ENCODE measurements at places on chromosomes 13 and 19.
A peak's percentile ranks its signal among the peaks of the same experiment; 100 is the strongest.

DNA sequence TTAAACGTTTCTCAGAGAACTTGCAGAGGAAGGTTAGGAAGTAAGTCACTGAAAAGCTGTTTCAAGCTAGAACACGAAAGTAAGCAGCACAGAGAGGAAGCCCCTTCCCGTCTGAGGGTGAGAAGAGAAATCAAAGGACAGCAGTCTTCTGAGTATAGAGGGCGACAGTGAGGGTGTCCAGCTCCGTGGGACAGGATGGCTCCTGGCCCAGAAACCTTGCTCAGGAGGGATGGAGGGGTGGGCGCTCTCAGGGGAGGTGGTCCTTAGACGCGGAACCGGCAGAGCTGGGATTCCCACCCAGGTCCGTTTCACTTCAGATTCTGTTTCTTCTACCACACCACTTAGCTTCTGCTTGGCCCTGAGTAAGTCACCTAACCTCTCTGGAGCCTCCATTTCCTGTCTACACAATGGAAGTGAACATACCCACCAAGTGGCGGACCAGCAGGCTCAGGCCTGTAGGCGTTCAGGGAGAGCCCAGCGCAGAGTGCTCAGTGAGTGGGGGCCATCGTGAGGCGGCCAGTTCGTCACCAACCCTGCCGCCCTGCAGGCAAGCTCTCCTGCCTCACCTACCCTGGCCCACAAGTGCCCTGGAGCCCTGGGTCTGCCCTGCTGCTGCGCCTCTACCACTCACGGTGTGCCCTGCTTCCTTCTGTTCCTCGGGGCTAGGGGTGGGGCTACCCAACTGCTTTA, 5.5 kb upstream of the RSPH6A start:
- no peak for DNase-seq

- peak; percentile 34 for DNase-seq
These were observed 107.4 kb downstream of the LRCH1 start for GRCh38 chr13:46660416-46660815.

GRCh38 chr13:77036279-77036678, 9.3 kb upstream of the FBXL3 start:
- no peak for DNase-seq

GRCh38 chr13:60111691-60112090, 52.0 kb downstream of the DIAPH3 start:
- no peak for DNase-seq

- DNase-seq: peak; percentile 70
These were observed 128.7 kb downstream of the UGGT2 start for GRCh38 chr13:95924389-95924994.

GRCh38 chr19:5824751-5825150, 14.8 kb downstream of the FUT6 start:
- DNase-seq: no peak

DNA sequence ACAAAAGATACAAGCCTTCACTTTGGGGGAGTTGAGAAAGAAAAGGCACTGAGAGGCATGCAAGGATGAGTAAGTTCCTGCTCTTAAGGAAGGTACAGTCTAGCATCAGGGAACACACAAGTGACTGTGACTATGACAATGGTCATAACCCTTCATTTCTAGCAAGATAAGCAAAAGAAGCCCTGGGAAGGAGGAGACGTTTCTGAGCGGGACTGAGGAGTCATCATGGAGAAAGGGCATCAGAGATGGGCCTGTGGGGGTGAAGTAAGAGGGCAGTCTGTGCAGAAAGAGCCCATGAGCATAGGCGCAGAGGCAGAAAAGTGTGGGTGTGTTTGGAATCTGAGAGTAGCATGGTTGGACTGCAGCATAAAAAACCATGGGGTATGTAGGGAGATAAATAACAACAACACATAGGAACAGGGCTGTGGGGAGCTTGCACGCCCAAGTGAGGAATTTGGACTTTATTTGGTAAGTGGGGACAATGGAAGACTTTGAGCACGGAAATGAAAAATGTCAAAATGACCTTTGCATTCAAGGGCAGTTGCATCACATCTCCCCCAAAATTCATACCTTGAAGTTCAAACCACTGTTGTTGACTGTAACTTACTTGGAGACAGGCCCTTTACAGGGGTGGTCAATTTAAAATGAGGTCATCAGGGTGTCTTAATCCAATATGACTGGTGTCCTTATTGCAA, 86.7 kb downstream of the MBNL2 start:
- no peak for DNase-seq

GRCh38 chr19:5967994-5968430, 9.9 kb downstream of the RANBP3 start:
- DNase-seq: peak; percentile 83

DNA sequence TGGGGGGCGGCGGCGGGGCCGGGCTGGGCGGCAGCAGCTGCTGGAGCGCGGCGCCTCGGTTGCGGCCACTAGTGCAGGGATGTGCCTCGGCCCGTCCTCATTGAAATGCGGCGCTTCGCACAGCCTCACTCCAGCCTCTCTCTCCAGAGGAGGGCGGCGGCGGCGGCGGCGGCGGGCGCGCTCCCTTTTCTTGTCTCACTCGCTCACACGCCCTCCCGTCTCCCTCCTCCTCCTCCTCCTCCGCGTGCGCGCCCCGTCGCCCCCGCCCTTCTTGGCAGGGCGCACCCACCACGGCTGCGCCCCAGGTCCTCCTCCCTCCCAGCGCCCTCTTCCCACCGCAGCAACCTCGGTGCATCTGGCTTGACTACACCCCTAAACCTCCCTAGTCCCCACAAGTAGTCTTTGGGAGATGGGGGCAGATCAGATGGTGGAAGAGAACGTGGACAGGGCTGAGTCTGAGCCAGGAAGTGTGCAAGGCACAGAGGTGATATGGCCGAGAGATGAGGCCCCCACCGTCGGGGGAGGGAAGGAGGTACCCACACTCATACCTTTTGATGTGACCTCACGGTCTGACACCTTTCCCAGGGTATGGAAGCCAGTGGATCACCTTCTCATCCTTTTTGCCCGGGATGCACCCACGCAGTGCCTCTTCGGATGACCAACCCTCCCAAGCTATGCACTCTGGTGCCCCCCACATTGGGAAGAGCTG, at the start of gene DCLK1:
DCLK1 (minus strand) TSS at position 161 of the 709 bp plus-strand sequence.
- DNase-seq: peak; percentile 56

DNA sequence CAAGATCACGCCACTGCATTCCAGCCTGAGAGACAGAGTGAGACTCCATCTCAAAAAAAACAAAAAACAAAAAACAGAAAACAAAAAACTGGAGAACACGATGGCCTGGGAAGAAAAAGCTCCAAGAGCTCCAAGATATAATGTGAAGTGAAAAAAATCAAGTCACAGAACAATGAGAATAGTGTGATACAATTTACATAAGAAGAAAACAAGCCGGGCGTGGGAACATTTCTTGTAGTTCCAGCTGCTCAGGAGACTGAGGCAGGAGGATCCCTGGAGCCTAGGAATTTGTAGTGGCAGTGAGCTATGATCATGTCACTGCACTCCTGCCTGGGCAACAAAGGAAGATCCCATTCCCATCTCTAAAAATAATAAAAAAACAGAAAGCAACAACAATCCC, 8.5 kb upstream of the LMTK3 start:
- DNase-seq: no peak

GRCh38 chr13:75479102-75479740, 2.7 kb downstream of the TBC1D4 start:
- DNase-seq: peak; percentile 43

- DNase-seq: no peak
These were observed 17.5 kb downstream of the TMEM255B start for GRCh38 chr13:113776231-113777125.

- DNase-seq: no peak
These were observed 646.0 kb upstream of the SLITRK6 start for GRCh38 chr13:86445206-86445605.

DNA sequence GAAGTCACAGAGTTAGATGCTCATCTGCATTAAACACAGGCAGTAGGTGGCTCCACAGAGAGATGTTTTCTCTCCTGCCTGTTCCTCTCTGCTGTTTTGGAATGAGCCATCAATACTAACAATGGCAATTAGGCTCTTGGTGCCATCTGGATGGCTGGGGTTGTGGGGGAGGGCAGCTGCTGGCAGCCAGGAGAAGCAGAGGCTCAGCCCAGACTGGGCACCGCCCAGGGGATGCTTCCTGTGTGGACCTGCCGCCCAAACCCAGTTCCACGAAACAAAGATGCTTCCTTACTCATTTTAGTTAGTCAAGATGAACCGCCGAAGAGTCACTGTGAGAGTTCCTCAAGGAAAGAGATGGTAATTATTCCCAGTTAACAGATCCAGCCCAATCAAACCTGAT, 50.8 kb upstream of the PCDH8 start:
- DNase-seq: no peak

GRCh38 chr13:84574851-84575250, 692.6 kb upstream of the SLITRK1 start:
- peak; percentile 34 for DNase-seq

GRCh38 chr13:33868343-33868994, 50.5 kb downstream of the RFC3 start:
- DNase-seq: no peak

- no peak for DNase-seq
These were observed 16.3 kb downstream of the TECR start for GRCh38 chr19:14545716-14546082.

DNA sequence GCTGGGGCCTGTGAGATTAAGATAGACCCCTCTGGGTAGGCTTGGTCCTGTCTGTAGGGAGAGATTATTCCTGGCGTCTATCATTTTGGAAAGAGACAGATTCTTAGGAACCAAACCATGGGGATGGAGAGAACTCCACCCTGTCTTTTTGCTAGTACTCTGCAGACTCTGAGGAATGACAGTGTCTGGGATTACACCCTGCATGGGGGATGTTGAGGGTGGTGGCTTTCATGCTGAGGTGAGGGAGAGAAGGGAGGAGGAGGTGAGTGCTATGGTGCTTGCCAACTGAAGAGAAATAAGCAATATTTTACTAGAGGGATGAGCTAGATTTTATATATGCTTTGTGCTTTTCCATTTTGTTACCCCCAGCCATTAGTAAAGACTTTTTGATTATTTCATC, 74.5 kb upstream of the PCDH8 start:
- DNase-seq: no peak

GRCh38 chr19:13215572-13216380, 65.6 kb downstream of the IER2 start:
- DNase-seq: no peak

DNA sequence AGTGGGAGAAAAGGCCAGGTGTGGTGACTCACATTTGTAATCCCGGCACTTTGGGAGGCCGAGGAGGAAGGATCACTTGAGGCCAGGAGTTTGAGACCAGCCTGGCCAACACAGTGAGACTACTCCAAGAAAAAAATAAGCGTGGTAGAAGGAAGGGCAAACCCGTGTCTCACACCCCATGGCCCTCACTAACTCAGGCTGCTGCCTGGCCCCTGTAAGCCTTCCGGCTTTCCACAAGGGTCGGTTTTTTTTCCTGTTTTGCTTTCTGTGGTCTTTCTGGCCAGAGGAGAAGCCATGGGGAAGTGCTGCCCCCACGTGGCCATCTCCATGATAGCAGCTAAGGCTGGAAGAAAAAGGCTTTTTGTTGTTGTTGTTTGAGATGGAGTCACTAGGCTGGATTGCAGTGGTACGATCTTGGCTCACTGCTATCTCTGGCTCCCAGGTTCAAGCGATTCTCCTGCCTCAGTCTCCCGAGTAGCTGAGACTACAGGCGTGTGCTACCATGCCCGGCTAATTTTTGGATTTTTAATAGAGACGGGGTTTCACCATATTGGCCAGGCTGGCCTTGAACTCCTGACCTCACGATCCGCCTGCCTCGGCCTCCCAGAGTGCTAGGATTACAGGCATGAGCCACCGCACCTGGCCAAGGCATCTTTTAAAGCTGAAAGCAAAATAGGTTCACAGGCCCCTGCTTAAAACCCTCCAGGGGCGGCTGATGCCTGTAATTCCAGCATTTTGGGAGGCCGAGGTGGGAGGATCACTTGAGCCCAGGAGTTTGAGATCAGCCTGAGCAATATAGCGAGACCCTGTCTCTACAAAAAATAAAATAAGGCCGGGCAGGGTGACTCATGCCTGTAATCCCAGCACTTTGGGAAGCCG, 7.5 kb upstream of the ARHGEF18 start:
- DNase-seq: peak; percentile 93

- no peak for DNase-seq
These were observed 6.7 kb downstream of the SAFB2 start for GRCh38 chr19:5615756-5616327.

GRCh38 chr13:74134221-74134776, at the start of gene KLF12:
KLF12 (minus strand) TSS chr13:74134404.
- DNase-seq: peak; percentile 94

DNA sequence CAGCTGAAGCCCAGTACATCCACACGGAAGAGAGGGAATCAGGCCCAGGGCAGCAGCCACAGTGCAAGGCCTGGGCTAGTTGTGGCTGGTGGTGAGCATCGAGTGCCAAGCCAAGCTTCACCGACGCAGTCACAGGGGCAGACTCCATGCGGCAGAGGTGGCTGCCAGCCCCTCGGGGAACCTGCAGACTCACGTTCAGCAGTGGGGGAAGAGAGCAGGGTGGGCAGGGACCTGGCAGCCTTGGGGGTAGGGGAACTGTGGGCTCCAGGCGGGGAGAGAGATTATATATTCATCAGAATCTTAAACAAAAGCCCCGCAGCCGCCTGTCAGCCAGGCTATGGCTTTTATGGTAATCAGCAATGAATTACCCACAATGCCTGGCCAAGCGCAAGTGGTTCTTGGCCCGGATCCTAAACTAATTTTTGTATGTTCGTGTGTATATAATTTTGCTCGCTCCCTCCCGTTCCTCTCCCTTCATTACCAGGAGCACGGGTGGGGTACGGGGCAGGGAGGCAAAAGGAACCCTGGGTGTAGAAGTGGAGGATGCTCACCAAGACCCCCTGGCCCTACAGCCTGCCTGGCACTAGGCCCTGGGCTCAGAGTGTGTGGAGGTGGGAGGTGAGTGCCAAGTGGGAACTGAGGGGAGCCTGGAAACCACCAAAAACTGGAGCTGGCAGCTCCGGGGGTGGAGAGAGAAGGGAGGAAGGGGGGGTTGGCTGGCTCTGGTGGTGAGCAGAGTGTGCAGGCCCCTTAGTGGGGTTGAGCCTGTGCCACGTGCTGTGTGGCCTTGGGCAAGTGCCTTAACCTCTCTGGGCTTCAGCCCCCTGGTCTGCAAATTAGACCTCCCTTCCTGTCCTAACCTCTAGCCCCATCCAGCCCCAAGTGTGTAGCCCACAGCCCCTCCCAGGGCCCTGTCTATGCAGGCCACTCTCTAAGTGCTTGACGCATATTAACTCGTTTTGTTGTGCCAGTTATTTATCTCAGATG, 31.9 kb downstream of the PTPRS start:
- DNase-seq: no peak

GRCh38 chr19:50176775-50177174, 13.7 kb upstream of the IZUMO2 start:
- no peak for DNase-seq

- peak; percentile 71 for DNase-seq
These were observed 15.8 kb downstream of the ZNF574 start for GRCh38 chr19:42091742-42092141.

GRCh38 chr19:15010501-15011300, 31.0 kb upstream of the SLC1A6 start:
- peak; percentile 48 for DNase-seq

- DNase-seq: no peak
These were observed 7.0 kb upstream of the LRP3 start for GRCh38 chr19:33187183-33187540.

Measured in hematopoietic multipotent progenitor cell treated with erythropoietin and hydrocortisone succinate and interleukin-3 and kit ligand, for 4 days (in vitro differentiated cells).